ENCODE measurements at places on chromosomes 1 and 21.

DNA sequence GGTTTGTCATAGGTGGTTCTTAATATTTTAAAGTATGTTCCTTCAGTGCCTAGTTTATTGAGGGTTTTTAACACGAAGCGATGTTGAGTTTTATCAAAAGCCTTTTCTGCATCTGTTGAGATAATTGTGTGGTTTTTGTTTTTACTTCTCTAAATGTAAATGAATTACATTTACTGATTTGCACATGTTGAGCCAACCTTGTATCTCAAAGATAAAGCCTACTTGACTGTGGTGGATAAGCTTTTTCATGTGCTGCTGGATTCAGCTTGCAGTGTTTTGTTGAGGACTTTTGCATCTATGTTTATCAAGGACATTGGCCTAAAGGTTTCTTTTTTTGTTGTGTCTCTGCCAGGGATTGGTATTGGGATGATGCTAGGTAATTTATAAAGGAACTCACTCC is 142.5 kb downstream of the PRDM2 start:
- DNase-seq, result no peak

DNA sequence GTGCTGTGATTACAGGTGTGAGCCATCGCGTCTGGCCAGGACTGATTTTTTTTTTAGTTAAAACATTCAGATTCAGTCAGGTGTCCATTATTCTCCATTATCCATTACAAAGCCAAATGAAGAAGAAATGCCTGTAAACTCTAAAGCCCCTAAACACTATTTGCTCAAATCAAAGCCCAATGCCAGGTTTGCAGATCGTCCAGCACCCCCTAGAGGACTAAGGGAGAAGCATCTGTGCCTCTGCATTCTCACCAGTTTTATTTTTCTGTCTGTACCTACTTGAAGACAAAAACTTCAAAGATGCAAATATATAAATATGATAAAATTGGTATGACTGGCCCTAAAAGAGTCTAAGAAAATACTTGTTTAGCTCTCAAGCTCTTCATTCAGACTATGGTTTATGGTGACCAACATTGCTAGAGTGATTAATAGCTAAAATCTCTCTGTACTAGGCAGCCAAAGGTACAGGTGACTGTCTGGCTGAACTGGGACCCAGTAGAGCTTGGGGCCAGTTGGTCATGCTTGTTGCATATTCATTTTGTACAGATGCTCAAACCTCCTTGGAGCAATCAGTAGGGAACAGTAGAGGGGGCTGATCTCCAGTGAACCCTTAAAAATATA is 138.4 kb downstream of the SYT2 start:
- DNase-seq, result no peak

DNA sequence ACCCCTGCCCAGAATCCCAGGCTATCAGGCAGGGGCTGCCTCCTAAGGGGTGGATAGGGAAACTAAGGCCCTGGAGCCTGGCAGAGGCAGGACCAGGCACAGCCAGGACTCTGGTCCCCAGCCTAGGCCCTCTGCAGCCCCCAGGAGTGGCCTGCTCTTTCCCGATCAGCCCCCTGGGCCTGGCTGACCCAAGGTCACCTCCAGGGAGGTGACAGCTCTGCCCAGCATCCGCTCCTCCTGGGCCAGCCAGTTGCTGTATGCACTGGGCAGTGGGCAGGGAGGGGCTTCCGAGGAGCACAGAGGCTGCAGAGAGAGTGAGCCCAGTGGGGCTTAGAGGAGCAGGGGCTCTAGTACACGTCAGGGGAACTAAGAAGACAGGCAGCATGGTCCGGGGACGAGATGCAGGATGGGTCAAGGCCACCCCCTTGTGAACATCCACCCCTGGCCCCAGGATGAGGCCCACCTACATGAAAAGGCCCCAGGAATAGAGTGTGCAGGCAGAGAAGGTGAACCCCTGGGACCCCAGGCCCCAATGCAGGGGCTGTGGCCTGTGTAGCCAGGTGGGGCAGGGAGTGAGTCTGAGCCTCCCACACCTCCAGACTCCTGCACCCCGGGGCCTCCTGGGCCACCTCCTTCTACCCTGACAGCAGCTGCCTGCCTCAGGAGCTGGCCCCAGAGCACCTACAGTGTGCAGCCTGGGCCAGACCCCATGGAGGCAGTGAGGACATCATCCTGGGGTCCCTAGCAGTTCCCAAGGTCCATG is 32.8 kb downstream of the WNT9A start:
- DNase-seq, result no peak

DNA sequence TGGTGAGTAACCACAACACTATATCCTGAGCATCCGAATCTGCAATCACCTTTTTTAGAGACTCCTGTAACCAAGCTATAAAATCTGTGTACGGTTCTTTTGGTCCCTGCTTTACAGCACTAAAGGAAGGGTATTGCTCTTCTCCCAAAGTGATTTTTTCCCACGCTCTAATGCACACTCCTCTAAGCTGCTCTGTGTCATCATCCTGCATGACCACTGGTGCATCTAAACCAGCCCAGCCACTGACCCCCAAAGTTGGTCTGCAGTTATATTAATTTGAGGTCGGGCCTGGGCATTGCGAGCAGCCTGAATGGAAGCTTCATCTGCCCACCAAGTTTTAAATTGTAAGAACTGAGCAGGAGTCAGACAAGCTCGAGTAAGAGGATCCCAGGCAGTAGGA is 480.0 kb downstream of the PTPRU start:
- no peak for DNase-seq

GRCh38 chr1:46816930-46817329 is 18.1 kb downstream of the CYP4B1 start:
- no peak for DNase-seq

DNA sequence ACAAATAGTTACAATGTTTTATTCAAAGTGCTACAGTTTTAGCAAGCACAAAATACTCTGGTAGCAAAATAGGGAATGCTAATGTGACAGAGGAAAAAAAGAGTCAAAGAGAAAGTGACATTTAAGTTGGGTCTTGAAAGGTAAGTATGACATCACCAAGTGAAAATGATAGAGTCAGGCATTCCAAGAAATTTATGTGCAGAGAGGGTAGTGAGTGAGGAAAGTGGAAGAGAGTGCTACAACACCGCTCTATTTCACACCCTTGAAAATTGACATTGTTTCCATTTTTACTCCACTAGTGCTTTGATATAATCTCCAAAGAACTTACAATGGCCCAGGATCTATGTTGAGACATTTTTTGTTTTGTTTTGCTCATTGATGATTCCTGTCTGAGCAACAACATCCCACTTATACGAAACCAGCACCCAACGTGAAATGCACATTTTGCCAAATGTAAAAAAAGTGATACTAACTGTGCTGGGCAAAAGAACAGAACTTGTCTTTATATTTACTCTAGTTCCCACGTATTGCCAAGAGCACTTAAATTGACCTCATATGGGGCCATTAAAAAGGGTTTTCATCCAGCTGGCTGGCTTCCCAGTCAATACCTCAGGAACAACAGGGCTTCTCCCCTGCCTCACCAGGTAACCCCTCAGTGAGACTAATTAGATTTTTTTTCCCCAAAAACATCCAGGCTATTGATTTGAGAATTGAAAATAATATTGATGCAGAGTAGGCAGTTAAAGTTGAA is 206.3 kb upstream of the NR5A2 start:
- no peak for DNase-seq

DNA sequence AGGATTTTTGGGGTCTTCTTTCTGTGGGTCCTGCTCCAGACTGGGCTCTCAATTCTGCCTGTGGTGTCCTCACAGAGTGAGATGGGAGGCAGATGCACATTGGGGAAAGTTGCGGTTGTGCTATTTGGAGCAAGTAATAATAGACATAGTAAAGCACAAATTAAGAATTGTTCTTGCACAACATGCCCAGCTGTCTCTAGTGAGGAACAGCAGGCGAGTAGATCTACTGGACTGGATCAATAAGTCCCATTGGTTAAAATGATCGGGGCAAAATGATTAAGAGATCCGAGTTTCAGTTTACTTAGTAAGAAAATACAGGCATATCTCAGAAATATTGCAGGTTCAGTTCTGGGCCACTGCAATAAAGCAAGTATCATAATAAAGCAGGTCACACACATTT is 448.3 kb upstream of the PROX1 start:
- no peak for DNase-seq

- no peak for DNase-seq
These were observed 559 bp downstream of the BACH1 start for GRCh38 chr21:29299046-29299915.

GRCh38 chr1:36513676-36514473 is 31.2 kb upstream of the CSF3R start:
- no peak for DNase-seq

GRCh38 chr1:167428395-167428794 is 89.9 kb downstream of the CD247 start:
- DNase-seq, result no peak

GRCh38 chr1:181676269-181676668 is 193.0 kb downstream of the CACNA1E start:
- no peak for DNase-seq

DNA sequence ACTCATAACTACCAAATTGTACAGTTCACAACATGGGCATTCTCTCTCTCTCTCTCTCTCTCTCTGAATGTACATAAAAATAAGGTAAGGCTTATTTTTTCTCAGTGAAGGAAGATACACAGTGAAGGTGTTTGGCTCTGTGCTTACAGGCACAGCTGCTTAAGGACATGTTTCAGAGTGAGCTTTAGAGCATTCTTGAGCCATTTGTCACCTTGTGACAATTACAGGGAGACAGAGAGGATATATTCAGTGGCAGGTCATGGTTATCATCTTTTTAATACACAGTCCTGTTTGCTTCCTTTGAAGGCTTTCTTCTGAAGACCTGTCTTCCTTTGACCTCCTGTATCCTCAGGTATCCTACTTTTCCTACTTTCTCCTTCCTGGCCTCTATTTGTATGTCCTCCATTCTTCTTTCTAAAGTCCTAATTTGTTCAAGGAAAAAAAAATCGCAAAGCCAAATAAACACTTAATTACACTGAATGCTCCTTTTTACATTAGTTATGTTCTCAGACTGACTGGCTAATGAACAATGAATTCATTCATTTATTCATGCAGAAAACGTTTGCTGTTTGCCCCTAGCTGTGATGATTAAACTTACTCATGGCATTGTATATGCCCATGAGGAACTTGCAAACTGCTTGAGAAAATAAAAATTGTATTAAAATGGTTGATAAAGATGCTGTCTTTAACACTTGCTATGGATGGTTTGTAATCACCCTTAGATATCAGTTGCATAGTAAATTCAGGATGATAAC is 33.4 kb downstream of the HSD17B7 start:
- DNase-seq, result no peak

DNA sequence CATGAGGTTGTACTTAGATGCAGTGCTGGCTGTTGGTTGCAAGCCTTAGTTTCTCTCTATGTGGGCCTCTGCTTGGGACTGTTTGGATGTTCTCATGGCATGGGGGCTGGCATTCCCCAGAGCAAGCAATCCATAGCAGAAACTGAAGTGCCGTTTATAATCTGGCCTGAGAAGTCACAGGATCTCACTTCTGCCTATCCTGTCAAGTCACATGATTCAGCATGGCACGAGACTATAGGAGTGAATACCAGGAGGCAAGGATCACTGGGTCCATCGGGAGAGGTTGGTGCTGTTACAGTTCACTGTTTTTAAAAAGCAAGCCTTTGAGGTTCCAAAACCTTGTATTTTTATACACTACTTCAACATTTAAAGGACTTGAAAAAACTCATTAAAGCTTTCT is 16.7 kb downstream of the COLGALT2 start:
- no peak for DNase-seq

DNA sequence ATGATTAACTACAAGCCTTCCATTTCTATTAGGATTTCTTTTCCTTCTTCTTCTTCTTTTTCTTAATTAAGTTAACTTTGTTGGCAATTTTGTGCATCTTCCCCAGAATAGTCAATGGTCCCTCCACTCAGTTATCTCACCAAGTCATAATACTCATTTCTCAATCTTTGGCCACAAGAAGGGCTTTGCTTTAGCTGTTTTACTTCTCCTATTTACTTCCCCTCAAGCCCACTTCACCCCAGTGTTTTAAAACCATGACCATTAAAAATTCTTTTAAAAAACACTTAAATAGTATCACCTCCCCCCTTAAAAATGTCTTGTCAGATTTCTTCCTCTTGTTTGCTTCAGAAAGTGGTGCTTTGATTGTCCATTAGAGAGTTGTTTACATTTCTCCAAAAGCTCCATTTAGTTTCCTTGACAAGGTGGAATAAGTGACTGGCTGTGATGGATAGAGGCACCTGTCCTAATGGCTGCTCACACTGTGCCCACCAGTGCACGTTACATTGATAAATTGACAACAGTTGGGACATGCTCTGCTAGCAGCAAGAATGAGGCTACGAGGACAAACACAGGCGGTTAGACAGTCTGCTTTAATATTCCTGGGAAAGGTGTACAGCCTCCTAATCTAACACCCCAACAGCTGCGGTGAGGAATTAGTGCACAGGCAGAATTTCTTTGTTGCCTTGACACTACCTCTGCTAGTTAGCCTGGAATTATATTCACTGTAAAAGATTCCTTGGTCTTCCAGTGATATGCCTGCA is 354.7 kb downstream of the LMO4 start:
- no peak for DNase-seq

- DNase-seq, result no peak
These were observed 8.2 kb upstream of the TNFRSF25 start for GRCh38 chr1:6473974-6474814.

- DNase-seq, result no peak
These were observed 72.4 kb downstream of the NTNG1 start for GRCh38 chr1:107213225-107213624.

DNA sequence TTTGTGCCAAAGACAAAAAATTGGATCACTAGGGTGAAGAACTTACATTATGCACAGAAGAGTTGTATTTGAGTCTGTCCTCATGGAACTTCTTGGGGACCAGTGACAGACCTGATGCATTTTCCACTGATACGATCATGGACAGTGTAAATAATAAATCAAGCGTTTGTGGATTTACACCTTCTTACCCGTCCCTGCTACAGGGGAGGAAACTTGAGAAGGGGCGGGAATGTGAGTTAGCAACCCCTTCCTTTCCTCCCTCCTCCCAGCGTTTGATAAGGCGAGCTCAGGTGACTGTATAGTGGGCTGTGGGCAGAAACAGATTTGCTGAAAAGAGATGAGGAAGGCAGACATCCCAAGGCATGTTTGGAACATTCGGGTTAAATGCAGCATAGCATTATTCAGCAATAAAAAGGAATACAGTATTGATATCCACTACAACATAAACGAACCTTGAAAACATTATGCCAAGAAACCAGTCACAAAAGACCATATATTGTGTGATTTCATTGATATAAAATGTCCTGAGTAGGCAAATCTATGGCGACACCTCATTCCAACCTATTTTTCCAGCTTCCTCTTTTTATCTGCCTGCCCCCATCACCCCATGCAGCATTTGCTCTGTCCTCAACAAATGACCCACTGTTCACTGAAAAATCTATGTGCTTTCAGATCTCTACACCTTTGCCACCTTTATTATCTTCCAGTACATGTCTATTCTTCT is 128.7 kb downstream of the ZZZ3 start:
- DNase-seq, result no peak

- no peak for DNase-seq
These were observed 82.7 kb downstream of the TAS1R2 start for GRCh38 chr1:18776777-18777176.

GRCh38 chr1:28097100-28097472 is 8.7 kb upstream of the EYA3 start:
- no peak for DNase-seq

- no peak for DNase-seq
These were observed 29.0 kb downstream of the MDM4 start for GRCh38 chr1:204545202-204545601.

- DNase-seq, result no peak
These were observed 363.0 kb downstream of the SETD4 start for GRCh38 chr21:35697321-35697808.

GRCh38 chr21:38938343-38938742 is 132.6 kb downstream of the ETS2 start:
- DNase-seq, result no peak

Measured in non-pigmented ciliary epithelial cell (primary cell).